ENCODE measurements at places on chromosomes 4 and X.
A peak's percentile ranks its signal among the peaks of the same experiment; 100 is the strongest.

GRCh38 chrX:135707880-135708279 is 5.6 kb upstream of the CT45A1 start:
- DNase-seq: peak; percentile 6

- DNase-seq: no peak
These were observed 35.7 kb downstream of the ARHGAP24 start for GRCh38 chr4:85510632-85510984.

GRCh38 chr4:35802644-35803043 is 441.7 kb downstream of the ARAP2 start:
- no peak for DNase-seq

DNA sequence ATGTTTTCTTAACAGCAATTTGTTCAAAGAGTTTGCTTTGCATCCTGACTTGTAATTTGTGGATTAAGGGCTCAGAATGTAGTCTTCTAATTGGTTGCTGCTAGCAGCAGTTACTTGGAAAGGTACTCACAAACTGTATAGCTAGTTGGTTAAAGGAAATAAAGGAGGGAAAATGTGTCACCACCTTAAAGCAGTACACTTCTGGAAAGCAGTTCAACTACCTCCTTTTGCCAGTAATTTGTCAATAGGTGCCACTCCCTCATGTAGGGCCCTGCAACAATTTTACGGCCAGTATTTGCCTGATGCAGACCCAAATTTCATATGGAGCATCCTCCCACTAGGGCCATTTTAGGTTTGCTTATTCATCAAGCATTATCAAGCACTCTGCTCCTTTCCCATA is 20.8 kb downstream of the AMOT start:
- DNase-seq: no peak
